T-helper 1 cell (primary cell): ENCODE measurements at places on chromosomes 5 and 9.

- DNase-seq, result no peak
Measured at GRCh38 chr9:129077236-129077635, 3.7 kb upstream of the DOLPP1 start.

- DNase-seq, result peak; percentile 85
Measured at GRCh38 chr9:122931226-122932121, at the start of gene ZBTB26. TSS of gene ZBTB26 (minus strand) at chr9:122931512. CDS start at chr9:122919934, 11,578 bp downstream.

DNA sequence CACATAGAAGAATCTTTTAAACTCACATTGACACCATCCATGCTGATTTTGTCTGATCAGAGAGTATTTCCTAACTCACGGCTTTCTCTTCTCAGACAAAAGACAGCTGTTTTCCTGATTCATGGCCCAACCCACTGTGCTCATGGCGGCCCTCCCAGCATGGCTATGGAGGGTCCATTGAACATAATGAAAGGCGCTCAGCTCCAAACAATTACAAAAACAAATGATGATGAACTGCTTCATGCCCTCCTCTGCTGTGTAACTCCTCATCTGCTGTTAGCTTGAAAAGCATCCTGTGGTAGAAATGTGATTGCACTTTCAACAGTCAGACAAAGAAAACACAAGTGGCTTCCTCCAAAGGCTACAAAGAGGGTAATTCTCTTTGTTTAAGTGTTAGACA, 673.8 kb downstream of the PRELID2 start:
- DNase-seq, result no peak

- DNase-seq, result peak; percentile 29
Measured at GRCh38 chr5:62460578-62460983, 48.0 kb downstream of the IPO11 start.

GRCh38 chr9:136832581-136832980, 9.7 kb upstream of the AJM1 start:
- DNase-seq, result no peak

DNA sequence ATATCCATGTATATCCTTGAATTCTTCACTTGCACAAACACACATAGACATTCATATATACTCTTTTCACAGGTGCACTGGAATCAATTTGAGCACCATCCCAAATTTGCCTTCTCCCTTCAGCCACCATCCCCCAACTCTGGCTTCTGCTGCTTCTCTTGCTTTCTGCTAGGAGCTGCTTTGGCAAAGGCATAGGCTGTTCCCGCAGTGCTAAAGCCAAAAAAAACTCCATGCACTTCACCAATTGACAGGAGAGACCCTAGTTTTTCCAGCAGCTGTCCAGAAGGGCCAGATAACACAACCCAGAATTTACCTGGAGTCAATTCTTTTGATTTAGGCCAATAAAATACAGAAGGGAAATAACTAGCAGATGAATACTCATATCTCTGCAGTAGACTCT, 251.3 kb downstream of the NR2F1-AS1 start:
- DNase-seq, result no peak

GRCh38 chr5:81749192-81749560, 1.7 kb downstream of the SSBP2 start:
- DNase-seq, result no peak

GRCh38 chr5:104305602-104306001, 743.0 kb upstream of the NUDT12 start:
- no peak for DNase-seq

DNA sequence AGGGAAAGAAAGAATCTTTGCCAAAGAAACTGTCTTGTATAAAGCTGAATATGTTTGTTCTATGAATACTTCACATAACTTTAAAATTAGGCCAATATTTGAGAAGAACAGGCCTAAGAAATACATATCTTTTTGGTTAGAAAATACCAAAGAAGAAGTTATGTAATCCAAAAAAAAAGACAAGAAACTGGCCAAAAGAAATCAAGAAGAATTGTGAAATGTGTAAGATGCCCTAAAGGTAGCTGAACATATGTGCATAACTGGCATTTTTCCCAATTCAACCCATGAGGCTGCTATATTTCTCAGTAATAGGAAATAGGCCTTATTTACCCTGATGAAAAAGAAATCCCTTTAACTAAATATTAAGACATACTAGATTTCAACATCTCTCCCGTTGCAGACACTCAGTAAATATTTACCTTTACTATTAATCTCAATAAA, 290.0 kb downstream of the CETN3 start:
- no peak for DNase-seq

- no peak for DNase-seq
Measured at GRCh38 chr5:10719965-10720364, 41.1 kb downstream of the DAP start.

- DNase-seq, result no peak
Measured at GRCh38 chr5:157828105-157828943, 30.6 kb downstream of the CLINT1 start.

- no peak for DNase-seq
Measured at GRCh38 chr9:95055334-95055850, 262.1 kb downstream of the FANCC start.

GRCh38 chr5:137186759-137187461, 312.2 kb downstream of the SPOCK1 start:
- DNase-seq, result no peak

DNA sequence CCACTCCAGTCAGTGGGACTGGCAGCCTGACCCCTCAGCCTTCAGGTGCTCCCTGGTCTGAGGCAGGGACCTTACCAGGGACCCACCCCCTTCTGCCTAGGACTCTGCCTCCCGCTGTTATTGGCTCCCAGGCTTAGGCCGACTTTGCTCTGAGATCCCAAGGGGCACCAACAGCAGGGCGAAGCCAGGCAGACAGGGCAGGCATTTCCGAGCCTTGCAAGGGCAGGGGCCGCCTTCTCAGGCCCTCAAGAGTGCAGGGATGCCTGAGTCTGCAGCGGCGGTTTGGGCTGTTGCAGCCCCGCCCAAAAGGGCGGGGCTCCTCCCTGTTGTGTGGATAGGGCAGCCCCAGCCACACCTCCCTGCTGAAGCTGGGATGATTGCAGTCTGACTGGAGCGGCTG, 644.6 kb downstream of the PRR16 start:
- no peak for DNase-seq

- no peak for DNase-seq
Measured at GRCh38 chr9:72648324-72649126, 127.1 kb downstream of the TMC1 start.

- DNase-seq, result no peak
Measured at GRCh38 chr9:126439883-126440653, 113.4 kb downstream of the MVB12B start.

DNA sequence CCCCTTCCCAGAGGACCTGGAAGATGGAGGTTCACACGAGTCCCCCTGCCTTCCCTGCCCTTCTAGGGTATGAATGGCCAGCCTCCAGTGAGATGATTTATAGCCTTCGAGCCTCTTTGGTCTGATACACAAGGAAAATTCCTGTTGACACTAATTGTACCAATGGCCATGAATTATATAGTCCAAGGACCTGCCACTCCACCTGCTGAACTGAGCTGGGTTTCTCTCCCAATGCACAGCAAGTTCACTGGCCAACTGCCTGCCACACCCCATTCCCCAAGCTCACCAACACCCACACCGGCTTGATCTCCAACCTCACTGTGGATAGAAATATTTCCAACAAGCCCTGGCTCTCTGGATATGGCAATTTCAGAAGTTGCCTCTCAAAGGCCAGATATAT, 9.3 kb upstream of the ADRA1B start:
- DNase-seq, result no peak

DNA sequence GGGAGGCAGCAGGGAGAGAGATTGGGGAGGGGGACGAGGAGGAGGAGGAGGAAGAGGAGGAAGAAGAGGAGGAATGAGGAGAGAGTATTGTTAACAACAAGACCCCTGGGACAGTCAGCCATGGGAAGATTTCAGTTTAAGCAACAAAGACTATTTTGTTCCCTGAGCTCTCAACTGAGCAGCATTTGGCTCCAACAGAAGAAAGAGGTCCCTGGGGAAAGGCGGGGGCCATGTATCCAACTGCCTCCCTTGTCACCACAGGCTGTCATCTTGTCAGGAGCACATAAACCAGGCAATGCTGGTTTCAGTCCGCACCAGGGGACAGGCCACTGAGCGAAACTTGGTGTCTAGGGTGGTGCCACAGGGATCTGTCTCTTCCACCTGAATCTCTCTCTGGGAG, 316.1 kb downstream of the TLE1 start:
- no peak for DNase-seq

DNA sequence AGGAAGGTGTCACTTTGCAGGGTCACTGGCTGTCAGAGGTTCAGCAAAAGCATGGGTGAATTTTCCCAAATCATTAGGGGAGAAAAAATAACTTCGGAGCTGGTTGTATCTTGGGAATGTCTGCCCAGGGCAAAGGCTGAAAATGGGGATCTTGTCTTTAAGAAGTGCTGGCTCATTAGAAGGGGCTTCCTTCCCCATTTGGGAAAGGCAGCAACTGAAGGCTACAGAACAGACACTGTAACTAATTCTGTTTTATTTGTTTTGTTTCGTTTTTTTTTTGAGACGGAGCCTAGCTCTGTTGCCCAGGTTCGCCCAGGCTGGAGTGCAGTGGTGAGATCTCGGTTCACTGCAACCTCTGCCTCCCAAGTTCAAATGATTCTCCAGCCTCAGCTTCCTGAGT, 70.3 kb upstream of the PCA3 start:
- no peak for DNase-seq

DNA sequence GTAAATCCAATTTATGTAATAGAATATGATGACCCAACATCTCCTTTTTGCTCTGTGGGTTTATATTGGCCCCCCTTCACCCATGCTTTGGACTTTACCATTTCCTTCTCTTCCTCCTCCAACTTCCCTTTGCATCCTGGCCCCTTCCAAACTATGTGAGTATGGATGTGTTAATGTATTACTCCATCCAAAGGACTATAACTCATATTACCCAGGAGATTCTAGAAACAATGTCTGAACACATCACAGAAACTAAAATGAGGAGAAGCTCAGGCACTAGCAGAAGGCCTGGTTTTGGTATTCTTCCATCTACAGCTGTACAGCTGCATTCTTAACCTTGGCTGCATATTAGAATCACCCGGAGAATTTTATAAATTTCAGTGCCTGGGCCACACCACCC, 110.7 kb downstream of the PDE4D start:
- DNase-seq, result no peak

GRCh38 chr9:110615498-110615897, 36.0 kb upstream of the SVEP1 start:
- DNase-seq, result no peak

GRCh38 chr5:19018822-19019221, 969.2 kb downstream of the CDH18 start:
- DNase-seq, result no peak

DNA sequence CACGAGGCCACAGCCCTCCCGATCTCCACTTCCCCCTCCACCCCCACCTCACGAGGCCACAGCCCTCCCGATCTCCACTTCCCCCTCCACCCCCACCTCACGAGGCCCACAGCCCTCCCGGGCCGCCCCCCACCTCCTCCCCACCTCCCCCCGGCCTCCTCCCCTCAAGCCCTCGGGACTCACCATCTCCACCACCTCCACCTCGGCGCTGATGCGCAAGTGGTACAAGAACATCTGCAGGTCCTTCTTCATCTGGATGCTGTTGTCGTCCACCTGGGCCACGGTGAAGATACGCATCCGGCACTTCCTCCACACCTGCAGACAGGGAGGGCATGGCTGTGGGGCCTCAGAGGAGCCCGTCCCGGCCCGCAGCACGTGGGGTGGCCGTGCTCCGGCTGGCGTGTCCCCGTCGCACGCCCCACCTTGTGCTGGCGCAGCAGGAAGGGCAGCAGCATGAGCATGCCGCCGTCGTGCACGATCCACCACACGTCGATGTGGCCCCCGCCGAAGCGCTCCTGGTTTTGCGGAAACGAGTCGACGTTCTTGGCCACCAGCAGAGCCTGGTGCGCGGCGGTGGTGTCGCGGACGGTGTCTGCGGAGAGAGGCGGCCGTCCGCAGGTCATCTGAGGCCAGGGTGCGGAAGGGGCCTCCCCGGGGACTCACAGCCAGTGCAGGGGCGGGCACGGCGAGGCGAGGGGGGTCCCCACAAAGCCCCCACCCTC, 48.0 kb downstream of the SLC12A7 start:
- DNase-seq, result no peak

DNA sequence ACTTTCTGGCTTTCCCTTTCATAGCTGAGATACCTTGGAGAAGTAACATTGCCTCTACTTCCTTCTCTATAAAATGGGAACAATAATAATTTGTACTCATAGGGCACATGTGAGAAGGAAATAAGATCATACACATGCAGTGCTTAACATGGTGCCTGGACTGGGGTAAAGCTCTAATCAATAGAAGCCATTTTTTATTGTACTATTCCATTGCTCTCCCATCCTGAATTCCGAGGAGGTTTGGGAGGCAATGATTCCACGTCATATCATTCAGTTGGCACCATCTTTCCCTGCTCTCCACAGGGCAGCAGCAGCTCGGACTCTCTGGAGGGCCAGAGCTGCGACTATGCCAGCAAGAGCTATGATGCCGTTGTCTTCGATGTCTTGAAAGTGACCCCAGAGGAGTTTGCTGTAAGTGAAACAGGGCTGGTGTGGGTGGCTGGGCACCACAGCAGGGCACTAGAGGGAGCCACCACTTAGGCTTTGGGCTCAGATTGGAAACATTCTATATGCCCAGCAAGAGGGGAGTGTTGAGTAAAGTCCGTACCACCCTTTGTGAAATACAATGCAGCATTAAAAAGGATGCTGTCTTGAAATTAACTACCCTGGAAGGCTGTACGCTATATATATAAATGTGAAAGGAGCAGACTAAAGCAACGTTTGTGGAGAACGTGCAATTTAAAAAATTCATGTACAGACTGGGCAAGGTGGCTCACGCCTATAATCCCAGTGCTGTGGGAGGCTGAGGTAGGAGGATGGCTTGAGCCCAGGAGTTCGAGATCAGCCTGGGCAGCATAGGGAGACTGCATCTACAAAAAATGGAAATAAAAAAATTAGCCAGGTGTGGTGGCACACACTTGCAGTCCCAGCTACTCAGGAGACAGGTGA, 51.2 kb downstream of the RALGPS1 start:
- DNase-seq, result peak; percentile 56

DNA sequence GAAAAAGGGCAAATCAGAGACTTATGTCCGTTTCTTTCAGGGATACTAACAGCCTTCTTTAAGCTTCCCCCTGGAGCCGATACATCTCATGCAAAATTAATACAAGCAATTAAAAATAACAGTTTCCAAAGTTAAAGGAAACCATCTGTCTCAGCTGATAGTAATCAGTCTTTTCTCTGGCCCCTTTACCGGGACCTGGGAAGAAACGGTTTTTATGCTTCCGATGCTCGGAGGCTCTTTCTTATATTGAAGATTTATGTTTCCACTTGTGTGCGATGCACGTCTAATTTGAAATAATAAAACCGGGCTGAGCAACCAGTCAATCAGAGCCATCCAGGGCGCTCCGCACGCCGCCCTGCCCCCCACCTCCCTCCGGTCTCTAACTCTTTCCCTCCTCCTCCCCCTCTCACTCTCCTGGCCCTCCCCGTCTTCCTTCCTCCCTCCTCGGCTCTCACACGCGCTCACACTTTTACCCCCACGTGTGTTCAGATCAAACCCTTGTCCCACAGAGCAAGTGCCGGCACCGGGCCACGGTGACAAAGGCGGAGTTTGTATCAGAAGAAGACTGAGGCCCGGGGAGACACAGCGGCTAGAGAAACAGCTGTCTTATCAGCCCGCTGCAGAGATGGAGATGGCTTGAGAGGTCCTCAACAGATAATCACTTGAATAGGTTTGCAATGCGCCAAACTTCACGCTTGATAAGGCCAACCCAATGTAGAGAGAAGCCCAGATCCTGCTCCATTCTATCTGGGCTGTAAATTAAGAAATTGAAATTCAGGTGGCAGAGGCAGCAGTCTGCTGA, 5.1 kb upstream of the ELAVL2 start:
- no peak for DNase-seq

- DNase-seq, result no peak
Measured at GRCh38 chr5:10479154-10479721, 37.6 kb downstream of the ROPN1L start.

GRCh38 chr5:150412319-150413175, at the start of gene CD74:
TSS of gene CD74 (minus strand) at chr5:150412910. CDS start at chr5:150412749, 161 bp downstream.
- DNase-seq, result peak; percentile 88

GRCh38 chr5:180801596-180802324, 846 bp downstream of the MGAT1 start:
- DNase-seq, result no peak
